Stimulated activated CD4-positive, alpha-beta T cell treated with anti-CD3 and anti-CD28 coated beads, Interleukin-1b, Interleukin-23, amount 100 ng/mL, for 1 hour (primary cell): ENCODE measurements at places on chromosomes 7 and 10.

- DNase-seq, result no peak
These were observed 3.3 kb upstream of the VDAC2 start for GRCh38 chr10:75207079-75207856.

GRCh38 chr10:17029581-17030271, 99.9 kb downstream of the CUBN start:
- DNase-seq, result peak; percentile 62

DNA sequence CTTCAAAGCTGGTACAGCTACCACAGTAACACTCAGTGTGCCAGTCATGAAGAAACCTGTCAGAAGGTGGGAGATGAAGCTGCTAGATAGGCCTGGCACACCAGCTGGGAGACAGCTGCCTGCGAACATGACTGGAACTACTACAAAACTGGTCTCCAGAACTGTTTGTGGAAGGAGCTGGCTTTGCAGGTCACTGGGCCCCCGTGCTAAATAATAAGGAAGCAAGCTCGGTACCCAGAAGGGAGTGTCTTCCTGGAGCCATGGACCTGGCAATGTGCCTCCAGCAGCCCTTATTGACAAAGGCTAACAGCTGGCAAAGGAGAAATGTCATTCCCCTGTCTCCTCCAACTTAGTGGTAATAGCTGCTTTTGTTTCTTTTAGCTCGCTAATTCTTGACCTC, 1217.6 kb upstream of the LRRN3 start:
- DNase-seq, result no peak

GRCh38 chr7:150990416-150991186, at the start of gene NOS3:
Gene NOS3, plus strand, starts transcription at chr7:150991017. Its CDS starts 2,787 bp downstream, at chr7:150993804.
- DNase-seq, result no peak

DNA sequence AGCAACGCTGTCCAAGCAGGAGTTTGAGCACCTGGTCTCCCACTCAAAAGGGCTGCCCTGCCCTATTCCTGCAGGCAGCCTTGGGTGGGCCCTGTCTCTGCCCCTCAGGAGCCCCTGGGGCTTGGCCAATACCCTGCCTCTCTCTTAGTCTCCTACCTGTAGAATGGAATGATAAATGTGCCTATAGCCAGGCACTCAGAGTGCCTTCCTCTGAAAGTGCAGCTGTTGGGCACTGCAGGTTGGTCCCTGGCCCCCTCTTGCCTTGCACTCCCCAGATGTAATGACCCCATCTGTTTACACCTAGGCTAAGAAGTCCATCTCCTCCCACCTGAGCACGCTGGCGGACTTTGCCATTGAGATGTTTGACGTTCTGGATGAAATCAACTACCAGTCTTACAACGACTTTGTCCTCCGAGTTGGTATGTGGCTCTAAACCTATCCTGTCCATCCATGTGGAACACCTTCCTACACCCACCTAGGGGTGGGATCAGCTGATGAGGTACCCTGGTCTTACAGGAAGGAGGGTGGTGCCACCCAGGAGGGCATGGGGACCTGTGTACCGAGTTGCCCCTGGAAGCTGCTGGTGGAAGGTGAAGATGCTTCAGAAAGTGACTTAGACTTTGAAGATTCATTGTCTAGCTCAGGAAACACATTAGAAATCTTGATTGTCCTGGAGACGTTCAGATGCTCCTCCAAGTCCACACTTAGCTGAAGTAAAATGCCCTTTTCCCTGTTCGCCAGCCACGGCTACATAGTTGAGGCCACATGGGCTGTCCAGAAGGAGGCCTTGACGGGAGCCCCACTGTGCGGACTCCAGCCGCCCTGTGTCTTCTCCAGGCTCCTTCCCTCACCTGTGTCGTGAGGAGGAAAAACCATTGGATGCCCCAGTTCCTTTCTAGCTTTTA, 134.1 kb downstream of the ADCY1 start:
- DNase-seq, result no peak

GRCh38 chr7:18698258-18698734, 202.7 kb downstream of the HDAC9 start:
- no peak for DNase-seq

- no peak for DNase-seq
These were observed 26.9 kb upstream of the MKLN1 start for GRCh38 chr7:131300572-131301466.

GRCh38 chr7:75559355-75559975, 67.3 kb downstream of the SPDYE5 start:
- DNase-seq, result no peak

DNA sequence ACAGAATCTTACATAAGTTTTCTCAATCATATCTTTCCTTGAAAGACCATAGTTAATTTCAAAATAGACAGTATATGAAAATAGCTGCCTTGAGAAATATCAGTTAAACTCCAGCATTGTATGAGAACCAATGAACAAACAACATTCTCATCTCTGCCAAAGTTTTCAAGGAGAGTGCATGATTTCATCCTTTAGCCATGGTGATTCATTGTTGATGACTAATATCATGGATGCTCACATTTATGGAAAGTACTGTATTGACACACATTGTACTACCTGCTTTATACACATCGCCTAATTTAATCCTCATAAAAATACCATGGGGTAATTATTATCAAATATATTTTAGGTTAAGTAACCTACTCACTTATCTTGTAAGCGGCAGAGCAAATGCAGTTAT, 250.3 kb downstream of the CNTNAP2 start:
- no peak for DNase-seq

- no peak for DNase-seq
These were observed 9.7 kb downstream of the SNX13 start for GRCh38 chr7:17930546-17930945.
